ENCODE measurements at places on chromosomes 12 and 14.

- DNase-seq: no peak
Measured at GRCh38 chr12:27198036-27198435, 46.0 kb upstream of the STK38L start.

DNA sequence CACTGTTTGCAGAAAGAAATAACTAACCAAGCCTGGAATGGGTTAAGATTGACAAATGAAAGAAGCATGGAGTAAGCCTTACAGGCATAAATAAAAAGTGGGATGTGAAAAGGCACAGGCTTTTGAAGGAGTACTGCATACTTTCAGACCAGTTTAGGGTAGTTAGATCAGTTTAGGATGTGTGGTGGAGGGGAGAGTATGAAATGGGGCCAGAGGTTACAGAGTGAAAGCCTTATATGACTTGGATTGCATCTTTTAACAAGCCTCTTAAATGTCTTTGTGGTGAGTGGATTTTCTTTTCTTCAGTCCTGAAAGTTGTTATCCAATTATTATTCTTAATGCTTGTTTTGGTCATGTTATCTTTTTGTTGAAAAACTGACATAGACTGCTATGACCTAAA lies 52.2 kb upstream of the TRHDE start:
- DNase-seq: no peak

- DNase-seq: no peak
Measured at GRCh38 chr14:86217523-86217922, 687.6 kb downstream of the FLRT2 start.

- DNase-seq: no peak
Measured at GRCh38 chr14:77988970-77989369, 181.2 kb upstream of the NRXN3 start.

DNA sequence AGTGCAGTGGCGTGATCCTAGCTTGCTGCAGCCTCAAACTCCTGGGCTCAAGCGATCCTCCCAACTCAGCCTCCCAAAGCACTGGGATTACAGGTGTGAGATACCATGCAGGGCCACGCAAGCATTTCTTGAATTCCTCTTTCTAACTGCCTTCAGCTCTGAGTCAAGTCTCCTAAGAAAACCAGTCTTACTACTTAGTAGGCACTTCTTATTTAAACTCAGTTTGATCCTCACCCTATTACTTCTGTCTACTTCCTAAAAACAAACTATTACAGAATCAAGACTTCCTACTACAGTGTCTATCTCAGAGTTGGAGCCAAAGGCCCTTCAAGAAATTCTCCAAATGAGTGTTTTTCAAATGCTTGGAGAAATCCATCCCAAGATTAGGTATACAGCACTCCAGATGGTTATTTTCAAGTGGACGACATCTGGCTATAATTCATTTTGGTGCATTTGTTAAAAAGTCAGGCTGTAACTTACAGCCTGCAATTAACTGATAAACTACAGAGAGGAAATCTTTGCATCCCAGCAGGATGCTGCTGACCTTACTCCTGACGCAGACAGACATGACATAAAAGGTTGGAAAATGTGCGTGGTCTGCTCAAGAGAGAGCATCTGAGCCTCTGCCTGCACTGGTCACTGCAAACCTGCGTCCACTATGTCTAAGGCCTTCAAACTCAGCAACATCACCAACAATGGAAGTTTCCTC lies 34.7 kb downstream of the SSH1 start:
- DNase-seq: no peak

DNA sequence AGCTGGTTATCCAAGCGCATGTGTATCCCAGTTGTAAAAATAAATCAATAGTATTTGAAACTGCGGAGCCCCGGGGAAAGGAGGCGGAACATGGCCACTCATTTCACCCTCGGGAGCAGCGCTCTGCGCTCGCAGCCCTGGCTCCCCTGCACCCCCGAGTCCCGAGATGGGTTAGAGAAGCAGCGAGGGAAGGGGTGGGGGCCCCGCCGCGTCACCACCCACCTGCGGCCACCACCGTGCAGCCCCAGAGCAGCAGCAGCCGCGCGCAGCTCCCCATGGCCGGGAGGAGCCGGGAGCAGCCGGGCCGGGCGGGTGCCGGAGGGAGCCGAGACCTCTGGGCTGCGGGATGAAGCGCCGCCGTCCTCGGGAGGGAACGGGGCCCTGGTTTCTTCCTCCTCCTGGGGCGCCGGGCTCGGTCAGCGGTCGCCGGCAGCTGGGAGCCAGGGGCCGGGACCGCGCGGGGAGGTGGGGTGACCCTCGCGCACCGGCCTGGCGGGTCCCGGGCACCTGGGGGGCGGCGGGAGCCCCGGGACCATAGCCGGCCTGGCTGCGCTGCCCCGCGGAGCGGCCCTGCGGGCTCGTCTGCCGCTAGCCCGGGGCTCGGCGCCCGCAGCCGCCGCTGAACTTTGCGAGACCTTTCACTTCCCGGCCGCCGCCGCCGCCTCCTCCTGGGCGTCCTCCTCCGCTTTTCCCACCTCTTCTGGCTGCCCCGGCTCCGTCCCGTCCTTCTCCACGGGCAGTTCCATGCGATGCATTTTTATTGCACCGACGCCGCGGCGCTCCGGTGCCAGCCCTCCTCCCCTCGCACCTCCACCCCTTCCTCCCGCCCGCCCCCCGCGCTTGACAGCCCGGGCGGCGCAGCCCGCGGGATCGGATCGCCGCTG lies at the start of gene NTN4:
TSS of gene NTN4 (minus strand) at position 732 of the 884 bp plus-strand sequence. CDS start at position 277, 455 bp downstream.
- no peak for DNase-seq

- no peak for DNase-seq
Measured at GRCh38 chr12:53268630-53269562, 797 bp downstream of the ESPL1 start.

- no peak for DNase-seq
Measured at GRCh38 chr14:99779751-99780150, 13.5 kb upstream of the EML1 start.

DNA sequence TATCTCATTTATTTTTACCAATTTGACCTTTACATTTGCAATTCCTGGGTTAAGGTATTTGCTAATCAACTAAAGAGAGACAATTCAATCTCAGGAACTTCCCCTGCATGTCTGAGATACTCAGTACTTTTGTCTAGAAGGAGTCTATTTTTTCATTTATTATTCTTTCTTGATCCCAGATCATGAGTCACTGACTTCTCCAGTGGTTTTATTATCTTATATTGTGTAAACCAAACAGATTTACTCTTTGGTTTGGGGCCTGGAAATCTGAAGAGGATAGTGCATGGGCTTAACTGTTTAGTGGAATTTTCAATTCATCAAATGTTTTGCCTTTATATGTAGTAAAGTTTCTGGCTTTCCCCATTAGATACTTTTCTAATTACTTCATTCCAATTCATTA lies 185.4 kb downstream of the ALG10B start:
- no peak for DNase-seq

DNA sequence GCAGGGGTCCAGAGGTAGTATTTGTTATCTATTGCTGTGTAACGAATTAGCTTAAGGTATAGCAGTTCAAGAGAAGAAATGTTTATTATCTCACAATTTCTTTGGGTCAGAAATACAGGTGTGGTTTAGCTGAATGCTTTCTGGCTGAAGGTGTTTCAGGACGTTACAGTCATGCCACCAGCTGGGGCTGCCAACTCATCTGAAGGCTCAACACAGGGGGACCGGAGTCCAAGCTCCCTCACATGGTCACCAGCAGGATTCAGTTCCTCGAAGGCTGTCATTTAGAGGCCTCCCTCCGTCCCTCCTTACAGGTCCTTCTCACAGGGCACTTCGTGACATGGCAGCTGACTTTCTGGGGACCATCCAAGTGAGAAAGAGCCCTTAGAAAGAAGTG lies 37.5 kb upstream of the SINHCAF start:
- no peak for DNase-seq
